ENCODE measurements at places on chromosomes 7 and 10.

DNA sequence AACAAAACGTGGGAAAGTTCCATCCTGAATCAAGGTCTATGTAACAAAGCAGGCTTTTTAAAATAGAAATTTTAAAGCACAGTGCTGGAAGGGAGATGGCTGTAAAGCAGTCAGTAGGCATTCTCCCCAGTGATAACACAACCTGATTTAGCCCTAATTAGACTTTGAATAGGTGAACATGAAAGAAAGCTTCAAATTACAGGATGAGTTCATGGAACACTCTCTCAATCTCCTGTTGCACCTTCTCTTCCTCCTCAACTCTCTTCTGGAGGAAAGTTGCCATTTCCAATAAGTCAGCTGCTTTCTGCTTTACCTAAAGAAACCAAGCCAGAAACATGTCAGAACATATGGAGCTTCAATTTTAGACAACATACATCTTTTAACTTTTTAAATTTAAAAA lies 20.1 kb downstream of the SFR1 start:
- no peak for DNase-seq

- DNase-seq, result no peak
Measured at GRCh38 chr10:91565226-91565625, 67.6 kb downstream of the PPP1R3C start.

DNA sequence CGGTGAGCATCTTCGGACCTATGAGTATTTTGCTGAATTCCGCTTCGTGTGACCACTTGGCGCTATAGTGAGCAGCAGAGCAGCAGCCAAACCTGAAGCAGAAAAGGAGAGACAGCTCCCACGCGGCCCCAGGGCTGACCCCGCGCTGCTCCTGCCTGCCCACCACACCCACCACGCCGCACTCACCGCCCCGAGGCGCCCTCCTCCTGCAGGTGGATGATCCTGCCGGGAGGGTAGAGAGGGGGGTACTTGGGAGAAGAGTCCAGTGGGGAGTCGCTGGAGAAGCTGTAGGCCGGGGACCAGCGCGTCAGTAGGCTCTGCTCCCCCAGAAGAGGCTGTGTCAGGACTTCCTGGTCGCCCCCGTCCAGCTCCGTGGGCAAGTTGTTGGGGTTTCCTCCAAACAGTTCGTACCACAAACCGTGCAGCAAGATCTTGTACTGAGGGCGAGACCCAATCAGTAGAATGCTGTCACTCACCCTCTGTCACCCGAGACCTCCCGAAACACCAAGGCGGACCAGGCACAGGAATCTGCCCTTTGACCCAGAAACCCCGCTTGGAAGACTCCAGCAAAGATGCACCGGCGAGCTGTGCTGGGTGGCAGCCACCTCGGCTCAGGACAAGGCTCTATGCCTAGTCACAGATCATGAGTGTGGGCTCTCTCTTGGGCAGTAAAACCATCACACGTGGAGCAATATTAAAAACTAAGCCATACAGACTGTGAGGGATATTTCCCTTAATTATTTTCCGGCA lies 37.6 kb downstream of the DAGLB start:
- no peak for DNase-seq

- no peak for DNase-seq
Measured at GRCh38 chr10:79262131-79262530, 85.1 kb upstream of the PPIF start.

DNA sequence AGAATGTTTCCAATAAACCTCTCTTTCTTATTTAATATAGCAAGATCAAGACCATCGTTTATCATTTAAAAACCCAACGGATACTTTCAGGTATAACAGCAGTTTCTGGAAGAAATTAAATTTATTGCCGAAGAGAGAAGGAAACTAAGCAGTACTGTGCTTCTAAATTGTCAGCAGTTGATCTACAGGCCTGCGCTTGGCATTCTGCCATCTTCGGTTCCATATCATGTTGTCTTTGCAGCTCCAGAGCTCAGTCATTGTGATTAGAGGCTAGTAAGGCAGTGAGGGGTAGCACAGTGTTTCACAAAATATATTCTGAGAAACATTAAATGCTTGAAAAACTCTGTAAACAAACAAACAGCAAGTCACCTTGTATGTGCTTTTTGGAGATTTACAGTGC lies 301.3 kb downstream of the REEP3 start:
- DNase-seq, result no peak

DNA sequence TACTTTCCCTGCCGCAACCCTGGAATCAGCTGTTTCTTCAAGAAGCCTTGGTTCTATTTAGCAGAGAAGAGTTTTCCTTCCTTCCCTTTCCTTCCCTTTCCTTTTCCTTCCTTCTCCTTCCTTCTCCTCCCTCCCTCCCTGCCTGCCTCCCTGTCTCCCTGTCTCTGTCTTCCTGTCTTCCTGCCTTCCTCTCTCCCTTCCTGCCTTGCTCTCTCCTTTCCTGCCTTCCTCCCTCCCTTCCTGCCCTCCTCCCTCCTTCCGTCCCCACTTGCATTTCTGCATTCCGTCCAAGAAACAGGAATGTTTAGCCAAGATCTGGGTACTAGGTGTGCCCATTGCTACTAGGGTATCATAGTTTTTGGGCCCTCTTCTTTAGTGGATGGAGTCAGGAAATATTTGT lies 21.9 kb downstream of the SND1 start:
- DNase-seq, result no peak

GRCh38 chr7:33351709-33352108 lies 222.3 kb downstream of the BBS9 start:
- DNase-seq, result no peak

DNA sequence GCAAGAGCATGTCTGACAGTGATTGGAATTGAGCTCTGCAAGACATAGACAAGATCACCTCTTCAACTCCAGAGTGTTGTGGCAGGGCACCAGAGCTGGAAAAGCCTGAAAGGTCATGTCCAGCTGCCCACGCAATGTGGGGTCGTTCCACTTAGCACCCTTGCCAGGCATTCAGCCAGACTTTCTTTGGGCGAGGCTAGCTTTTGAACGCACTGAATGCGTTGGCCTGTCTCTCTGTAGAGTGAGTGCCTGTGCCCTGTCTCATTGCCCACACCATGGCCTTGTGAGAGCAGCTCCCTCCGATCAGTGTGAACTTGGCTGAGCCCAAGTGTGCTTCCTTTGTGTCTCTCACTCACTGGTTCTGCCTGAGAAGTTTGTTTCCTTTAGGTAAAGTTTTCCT lies 23.3 kb downstream of the UBTD1 start:
- DNase-seq, result no peak

DNA sequence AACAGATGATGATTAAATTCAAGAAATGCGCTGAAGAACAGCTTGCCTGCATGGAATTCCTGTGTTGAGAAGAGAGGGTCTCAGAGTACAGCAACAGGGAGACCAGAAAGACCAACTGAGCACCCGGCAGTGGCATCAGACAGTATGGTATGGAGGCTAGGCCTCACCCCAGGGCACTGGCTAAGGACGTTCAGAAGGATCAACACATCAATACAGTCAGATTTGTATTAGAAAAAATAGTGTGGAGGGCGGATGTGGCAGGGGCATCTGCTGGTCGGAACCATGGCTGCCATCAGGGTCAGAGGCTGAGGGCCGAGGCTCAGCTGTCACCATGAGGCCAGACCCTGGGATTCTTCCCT lies 142.1 kb downstream of the ADARB2 start:
- DNase-seq, result no peak

DNA sequence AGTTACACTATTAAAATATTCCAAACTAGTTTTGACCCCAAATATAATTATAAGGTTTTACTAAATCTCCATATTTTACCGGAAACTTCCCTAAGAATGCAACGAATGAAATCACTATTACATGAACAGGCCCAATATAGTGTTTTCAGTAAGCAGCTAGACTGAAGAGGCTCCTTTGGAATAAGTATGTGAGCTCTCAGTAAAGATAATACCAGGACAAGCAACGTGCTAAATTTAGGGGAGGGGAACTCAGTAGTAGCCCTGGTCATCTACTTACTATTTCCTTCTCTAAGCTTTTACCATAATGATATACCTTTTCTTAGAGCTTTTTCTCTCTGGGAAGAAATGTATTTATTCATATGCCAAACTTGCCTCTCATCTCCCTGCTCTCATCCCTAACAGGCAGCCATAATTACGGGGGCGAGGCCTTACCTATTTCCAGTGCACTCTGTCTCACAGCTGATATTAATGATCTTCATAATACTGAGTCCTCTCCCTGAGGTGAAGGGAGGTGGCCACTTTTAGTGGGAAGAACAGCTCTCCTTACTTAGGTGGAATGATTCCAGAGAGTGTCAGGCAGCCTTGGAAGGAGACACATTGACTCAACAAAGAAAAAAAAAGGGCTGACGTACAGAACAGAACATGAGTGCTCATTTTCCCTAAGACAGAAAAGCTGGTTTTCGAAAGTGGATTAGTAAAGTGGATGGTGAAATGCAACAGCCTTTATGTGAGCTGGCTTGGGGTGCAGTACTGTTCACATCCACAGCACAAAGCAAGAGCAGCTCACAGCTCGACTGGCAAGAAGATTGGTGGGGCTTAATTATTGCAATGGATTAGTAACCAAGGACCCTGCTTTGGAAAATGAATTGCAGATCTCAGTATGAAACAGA lies 165.4 kb downstream of the GLI3 start:
- no peak for DNase-seq

GRCh38 chr10:22617516-22617915 lies 96.9 kb downstream of the PIP4K2A start:
- DNase-seq, result no peak

DNA sequence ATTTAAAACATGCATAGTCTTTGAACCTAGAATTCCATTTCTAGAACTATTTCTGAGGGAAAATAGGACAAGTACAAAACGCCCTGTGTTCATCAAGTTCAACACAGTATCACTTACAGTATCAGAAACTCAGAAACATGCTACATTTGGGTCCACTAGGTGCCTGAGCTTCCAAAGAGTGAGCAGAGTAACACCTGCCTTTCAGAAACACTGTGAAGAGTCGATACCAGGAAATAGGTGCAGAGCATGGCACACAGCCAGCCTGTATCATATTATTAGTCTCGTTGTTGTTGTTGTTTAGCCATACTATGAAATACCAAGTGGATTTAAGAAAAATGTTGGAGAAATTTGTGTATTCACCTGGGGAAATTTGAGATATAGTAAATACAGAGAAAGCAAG lies 392.1 kb upstream of the MGMT start:
- DNase-seq, result no peak

DNA sequence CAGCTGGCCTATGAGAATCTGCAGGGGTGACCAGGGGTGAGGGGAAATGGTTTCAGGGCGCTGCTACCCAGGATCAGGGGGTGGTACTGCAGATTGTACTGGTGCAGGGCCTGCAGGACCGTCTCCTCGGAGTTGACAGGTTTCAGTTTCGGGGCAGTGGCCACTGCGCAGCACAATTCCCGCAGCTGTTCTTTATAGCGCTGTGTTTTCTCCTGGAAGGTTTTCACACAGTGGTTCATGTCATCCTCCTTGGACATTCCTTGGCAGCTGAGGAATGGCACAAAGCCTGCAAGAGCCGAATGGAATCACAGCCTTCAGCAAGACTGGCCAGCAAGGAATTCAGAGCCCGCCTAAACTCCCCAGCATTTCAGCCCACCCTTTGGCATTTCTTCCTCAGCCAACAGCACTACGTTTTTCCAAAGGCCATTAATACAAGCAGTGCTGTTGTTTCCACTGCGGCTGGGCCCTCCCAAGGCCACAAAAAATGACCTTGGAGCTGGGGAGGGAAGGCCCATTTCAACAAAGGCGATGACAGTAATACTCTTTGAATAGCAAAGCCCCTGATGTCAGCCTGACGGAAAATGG lies 44.9 kb downstream of the PNLIPRP2 start:
- no peak for DNase-seq

GRCh38 chr7:28142650-28143049 lies 37.9 kb downstream of the JAZF1 start:
- no peak for DNase-seq

DNA sequence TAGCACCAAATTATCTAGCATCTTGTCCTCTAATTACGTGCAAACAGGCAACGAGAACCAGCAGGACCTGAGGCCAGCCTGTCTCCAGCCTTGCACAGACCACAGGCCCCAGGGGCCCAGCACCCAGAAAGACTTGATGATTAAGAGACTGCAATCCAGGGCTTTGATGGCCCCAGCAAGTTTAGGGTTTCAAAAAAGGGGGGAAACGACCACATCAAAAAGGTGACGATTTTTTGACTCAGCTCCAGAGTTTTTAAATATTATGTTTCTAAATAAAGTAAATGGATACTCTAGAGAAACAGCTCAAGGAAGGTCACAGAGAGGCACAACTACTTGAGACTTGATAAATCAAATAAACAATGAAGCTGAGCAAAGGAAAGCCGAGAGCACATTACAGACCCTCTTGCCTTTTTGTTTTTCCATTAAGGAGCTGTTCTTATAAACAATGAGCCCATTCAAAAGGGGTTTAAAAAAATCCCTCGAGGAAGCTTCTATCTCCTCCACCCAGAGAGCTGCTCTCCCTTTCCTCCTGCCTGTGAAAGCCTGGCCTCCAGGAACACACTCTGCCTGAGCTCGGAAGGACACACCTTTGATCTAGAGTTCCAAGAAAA lies 44.1 kb downstream of the GLI3 start:
- no peak for DNase-seq

DNA sequence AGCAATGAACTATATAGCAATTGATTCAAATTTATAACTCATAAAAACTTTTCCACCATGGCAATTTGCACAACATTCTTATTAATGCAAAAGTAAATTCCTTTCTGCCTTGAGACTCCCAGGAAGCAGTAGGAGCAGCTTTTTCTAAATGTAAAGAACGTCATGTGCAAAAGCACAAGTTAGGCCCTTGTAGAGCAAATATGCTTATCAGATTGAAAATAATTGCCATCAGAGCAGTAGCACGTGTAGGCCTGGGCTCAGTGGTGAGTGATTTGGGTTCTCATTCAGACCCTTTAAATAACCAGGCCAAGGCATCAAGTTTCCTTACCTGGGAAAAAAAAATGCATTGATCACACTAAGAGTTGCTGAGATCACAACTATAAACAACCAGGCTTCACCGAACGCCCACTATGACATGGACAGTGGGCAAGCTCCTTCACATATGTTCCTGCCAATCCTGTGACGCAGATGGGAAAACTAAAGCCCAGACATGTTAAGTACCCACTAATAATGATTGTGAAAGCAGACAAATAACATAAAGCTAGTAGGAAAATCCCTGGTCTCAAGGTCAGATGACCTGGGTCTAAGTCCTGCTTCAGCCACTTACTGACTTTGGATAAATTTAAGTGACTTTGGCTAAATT lies 22.1 kb upstream of the SAR1A start:
- DNase-seq, result no peak

DNA sequence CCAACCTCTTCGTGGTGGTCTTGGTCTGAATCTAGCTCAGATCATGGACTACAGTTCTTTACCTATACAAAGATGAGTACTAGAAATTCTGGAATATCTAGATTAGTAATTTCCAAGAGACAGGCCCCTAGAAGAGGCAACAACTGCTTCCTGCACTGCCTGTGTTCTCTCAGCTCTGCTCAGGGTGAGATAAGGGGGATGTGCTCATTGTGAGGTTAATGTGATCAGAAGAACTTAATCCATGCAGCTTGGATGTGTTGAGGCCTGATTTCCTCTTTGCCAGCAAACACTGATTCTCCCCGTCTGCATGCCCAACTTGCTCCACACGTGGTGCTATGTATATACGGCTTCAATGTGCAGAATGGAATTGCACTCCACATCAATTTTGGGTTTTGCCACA lies 268.0 kb downstream of the PHTF2 start:
- no peak for DNase-seq

All from A549 (cell line).